Spinal cord (tissue), 10 donors: ENCODE measurements at places on chromosomes 1 and 21. TPM values are rescaled to one million over a fixed set of nuclear protein-coding genes. Genes with fewer than 3 reads are reported as not detected.

LRRIQ3 gene
- 1.4 TPM for polyA plus RNA-seq

CRB1 gene
- 31.7 TPM for polyA plus RNA-seq

- peak; percentile 73 for DNase-seq
Observed at GRCh38 chr1:85428471-85429089, 36.4 kb downstream of the DDAH1 start.

DNA sequence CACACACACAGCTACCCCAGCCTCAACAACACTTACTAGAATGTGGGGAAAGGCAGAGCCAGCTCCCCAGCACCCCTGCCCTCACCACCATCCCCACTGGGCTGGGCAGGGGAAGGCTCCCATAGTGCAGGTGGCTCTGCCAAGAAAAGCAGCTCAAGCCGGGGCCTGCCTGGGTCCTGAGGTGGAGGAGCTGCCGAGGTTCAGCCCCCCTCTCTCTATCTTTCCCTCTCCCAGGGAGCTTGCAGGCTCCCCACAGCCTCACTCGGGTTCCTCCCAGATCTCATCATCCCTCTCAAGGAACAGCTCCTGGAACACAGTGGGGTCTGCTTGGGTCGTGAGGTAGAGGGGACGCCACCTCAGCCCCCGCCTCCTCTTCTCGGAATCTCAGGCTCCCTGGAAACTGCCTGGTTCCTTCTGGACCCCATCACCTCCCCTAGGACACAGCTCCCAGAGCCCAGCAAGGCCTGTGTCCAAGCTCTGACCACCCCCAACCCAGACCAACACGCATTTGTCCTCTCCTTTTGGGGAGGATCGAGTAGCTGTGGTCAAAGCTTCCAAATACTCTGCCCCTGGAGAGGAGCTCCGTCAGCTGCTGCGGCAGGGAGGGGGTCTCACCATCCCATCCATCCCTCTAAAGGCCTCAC, 704 bp downstream of the S100A16 start:
- no peak for DNase-seq

DNA sequence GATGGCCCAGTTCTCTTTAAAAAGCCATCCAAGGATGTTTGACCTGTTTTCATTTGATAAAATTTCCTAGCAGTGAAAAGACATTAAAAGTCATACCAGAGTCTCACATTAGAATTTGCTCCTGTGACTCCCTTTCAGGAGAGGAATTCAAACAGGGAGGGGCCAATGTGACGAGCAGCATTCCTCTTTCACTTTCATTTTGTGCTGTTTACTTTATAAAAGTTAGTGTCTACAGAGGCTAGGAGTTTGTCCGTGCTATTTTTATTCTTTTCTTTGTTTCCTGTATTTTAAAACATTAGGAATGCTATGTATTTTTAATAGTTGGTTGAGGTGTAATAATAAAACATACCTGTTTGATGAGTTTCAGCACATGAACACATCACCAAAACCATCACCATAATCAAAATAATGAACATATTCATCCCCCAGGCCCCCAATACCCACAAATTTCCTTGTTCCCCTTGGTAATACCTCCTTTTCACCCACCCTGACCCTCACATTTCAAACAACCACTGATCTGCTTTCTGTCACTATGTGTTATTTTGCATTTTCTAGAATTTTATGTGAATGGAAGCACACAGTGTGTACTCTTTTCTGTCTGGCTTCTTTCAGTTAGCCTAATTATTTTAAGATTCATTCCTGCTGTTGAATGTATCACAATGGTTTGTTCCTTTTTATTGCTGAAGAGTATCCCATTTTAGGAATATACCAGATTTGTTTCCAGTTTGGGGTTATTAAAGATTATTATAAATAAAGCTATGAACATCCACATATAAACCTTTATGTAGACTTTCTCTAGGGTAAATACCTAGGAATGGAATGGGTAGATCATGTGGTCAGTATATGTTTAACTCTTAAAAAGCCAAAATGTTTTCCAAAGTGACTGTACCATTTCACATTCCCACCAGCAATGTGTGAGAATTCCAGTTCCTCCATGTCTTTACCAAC, 129.5 kb downstream of the TENT5C start:
- DNase-seq: no peak
